ENCODE measurements at places on chromosomes 11 and 22.

DNA sequence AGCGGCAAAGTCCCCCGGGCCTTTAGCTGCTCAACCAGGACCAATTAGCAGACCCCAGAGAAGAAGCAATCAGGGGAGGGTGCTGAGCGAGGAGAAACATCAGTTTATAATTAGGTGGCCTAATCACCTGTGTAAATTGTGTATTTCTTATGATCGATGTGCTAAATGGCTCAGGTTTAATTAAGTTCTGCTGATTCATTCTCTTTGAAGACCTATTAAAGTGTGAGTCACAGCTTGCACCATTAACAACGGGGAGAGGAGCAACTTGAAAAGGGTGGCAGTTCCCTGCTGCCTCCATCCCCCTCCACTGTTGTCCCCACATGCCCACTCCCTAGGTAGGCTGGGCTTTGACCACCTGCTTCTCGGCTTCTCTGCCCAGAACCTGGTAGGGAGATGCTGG, 10.7 kb downstream of the ISX start:
- no peak for DNase-seq

DNA sequence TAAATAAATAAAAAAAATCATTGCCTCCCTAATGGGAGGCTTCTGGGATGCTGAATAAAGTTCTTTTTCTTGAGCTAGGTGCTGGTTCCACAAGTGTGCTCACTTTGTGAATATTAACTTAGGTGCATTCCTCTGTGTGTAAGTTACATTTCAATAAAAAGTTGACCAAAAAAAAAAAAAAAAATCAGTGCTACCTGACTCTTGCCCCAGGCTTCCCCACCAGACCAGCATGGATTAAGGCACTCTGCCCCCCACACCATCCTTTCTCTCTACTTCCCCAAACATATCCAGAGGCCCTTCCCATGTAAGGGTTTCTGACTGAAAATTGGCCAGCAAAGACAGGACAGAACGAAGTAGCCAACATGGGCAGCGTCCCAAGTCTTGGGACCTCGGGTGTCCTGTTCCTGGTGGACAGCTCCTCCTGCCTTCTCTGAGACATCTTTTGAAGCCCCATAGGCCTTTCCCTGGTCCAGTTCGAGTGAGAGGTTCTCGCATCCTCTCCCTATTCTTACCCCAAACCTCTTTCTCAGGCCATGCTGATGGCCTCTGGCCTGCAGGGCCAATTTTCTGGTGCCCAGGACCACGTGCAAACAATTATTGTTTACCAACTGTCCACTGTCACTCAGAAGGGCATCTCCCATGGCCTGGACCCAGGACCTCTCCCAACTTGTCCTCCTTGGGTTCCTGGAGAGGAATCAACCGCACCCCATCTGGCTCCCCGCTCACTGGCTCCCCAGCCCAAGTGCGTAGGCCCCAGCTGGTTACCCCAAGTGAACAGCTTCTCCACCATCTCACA, 14.9 kb upstream of the KCTD14 start:
- DNase-seq, result no peak

GRCh38 chr11:71269603-71270511, 17.5 kb upstream of the SHANK2 start:
- DNase-seq, result no peak

- DNase-seq, result no peak
Observed at GRCh38 chr11:61524963-61525587, 16.5 kb downstream of the LRRC10B start.

GRCh38 chr11:7057641-7058040, 31.2 kb upstream of the RBMXL2 start:
- DNase-seq, result no peak

DNA sequence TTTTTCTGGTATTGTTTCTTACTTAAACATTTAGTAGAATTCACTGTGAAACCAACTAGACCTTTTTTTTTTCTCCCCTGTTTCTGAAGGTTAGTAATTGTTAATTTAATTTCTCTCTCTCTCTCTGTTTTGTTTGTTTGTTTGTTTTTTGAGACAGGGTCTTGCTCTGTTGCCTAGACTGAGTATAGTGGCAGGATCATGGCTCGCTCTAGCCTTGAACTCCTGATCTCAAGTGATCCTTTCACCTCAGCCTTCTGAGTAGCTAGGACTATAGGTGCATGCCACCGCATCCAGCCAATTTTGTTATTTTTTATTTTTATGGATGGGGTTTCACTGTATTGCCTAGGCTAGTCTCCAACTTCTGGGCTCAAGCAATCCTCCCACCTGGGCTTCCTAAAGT, 165.0 kb downstream of the UVRAG start:
- DNase-seq, result no peak

GRCh38 chr11:44868455-44869421, 81.9 kb downstream of the TP53I11 start:
- DNase-seq, result no peak

GRCh38 chr11:23315286-23315685, 455.0 kb upstream of the CCDC179 start:
- no peak for DNase-seq

DNA sequence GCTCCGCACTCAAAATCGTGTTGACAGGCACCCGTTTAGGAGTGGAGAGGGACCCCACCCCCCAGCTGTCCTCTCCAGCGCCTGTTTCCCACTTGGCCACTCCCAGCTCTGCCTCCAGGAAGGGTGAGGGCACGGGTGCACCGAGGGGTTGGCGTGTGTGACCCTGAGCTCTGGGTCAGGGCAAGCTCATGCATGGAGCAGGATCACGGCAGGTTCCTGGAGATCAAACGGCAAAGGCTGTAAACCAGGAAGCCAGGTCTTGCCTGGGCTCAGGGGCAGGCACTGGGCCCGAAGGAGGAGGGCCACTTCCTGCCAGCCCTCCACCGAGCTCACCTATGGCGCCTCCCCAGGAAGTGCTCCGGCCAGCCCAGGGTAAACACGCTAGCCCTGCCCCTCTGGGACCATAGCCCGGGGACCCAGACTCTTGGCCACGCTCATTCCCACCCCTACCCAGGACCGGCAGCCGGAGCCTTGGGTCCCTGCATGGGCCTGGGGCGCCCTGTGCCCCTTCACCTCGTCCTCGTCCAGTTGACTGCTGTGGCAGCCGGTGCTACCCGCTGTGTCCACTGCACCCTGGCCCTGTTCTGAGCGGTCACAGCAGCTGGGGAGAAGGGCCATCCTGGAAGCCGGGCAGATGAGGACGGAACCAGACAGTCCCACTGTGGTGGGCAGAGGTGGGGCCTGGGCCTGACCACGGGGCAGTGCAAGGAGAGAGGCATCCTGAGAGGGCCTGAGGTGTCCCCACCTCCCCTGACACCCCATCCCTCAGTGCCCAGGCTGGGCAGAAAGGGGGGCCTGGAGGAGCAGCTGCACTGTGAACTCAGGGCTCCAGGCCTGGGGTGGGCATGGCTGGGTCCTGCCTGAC, 1.0 kb upstream of the EPS8L2 start:
- DNase-seq, result no peak

DNA sequence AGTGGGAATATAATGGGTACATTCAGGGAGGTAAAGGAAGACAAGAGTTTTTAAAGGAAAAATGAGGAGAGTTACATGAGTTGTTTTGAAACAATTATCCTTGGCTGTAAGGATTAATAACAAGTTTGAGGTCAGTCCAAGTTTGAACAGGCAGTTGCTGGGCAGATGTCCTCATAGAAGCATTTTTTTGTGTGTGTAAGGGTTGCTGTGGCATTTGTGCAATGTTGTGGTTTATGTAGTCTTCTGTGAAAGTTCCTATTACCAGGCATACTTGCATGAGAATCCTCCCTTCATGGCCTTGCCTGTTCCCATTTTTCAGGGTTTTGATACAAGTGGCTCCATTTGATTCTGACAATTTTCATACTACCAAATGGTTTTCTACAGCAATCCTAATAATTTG, 400.2 kb downstream of the KCNA4 start:
- no peak for DNase-seq

- no peak for DNase-seq
Observed at GRCh38 chr11:67288198-67288451, 978 bp upstream of the ANKRD13D start.

DNA sequence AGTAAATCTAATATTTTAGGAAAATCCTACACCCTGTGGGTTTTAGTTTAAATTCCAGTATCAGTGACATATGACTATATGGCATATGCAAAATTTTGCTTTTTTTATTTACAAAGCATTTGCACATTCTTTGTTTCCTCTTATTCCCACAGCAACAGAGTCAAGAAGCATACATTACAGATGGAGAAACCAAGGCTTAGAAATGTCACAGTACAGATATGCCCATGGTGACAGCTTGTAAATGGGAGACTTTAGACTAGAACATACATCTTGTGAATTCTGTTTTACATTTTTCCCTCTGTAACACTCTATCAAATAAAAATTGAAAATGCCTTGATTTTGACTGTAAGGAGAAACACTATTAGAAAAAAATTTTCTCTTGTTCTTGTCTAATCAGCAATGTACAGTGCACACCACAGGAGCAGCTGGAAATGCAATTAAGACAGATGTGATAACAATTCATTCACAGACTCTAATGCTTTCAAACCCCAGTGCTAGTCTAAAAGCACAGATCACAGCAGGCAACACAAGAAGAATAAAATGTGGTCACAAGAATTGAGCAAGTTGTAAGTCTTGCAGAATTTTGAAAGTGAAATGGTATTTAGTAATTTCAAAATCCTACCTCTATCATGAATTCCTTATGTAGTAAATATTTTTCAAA, 375.9 kb downstream of the LUZP2 start:
- no peak for DNase-seq

- no peak for DNase-seq
Observed at GRCh38 chr22:23365524-23365923, 185.2 kb downstream of the BCR start.

GRCh38 chr11:29879560-29879959, 137.3 kb downstream of the KCNA4 start:
- DNase-seq, result no peak

- no peak for DNase-seq
Observed at GRCh38 chr22:31488346-31488883, 1.2 kb downstream of the EIF4ENIF1 start.

DNA sequence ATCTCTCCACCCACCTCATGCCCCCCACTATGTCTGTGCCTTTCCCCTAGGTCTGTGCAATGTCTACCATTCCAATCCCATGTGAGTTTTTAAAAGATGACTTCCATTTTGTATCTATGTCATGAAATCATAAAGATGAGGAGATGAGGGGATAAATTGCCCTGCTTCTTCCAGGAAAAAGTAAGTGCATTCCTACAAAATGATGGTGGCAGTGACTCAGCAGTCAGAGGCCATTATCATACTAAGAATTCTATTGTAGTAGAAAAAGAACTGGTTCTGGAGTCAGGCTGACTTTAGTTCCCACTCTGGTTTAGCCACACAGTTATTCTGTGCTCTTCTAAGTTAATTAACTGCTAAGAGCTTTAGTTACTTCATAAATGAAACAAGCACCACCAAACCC, 89.6 kb upstream of the API5 start:
- DNase-seq, result no peak

GRCh38 chr11:126991596-126991995, 9.0 kb downstream of the KIRREL3 start:
- no peak for DNase-seq

Data from stimulated activated CD8-positive, alpha-beta memory T cell treated with anti-CD3 and anti-CD28 coated beads, Interleukin-4, amount 100 ng/mL, for 24 hours (primary cell).